ENCODE measurements at places on chromosomes 2 and 18.

- no peak for DNase-seq
Observed at GRCh38 chr2:230668184-230668938, 44.3 kb upstream of the CAB39 start.

GRCh38 chr18:3454365-3455089 lies 4.6 kb downstream of the TGIF1 start:
- peak; percentile 59 for DNase-seq

GRCh38 chr2:180169474-180169873 lies 162.4 kb upstream of the CWC22 start:
- no peak for DNase-seq

DNA sequence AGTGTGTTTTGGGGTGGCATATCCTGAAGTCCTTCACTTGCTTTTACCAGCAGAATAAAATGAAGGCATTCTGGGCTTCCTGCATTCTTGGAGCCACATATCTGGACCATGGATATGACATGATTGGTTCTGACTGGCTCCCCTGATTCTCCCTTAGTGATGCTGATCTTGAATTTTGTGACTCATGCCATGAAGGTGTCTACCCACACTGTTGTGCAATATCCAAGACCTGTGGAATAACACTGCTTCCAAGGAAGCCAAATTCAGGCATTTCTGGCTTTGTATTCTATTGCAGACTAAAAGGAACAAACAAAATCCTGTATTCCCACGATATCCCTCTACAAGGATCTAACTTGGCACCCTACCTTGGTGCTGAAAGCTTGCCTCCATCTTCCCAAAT lies 125.8 kb downstream of the LYPD6B start:
- DNase-seq: no peak

DNA sequence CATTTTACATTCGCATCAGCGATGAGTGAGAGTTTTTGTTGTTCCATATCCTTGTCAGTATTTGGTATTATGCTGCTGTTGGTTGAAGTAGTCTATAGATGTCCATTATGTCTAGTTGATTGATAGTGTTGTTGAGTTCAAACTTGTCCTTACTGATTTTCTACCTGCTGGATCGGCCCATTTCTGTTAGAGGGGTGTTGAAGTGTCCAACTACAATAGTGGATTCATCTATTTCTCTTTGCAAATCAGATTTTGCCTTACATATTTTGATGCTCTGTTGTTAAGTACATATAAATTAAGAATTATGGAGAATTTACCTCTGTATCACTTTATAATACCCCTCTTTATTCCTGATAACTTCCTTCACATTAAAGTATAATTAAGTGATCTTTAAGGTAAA lies 8.7 kb downstream of the SPOPL start:
- DNase-seq: no peak
